ENCODE measurements at places on chromosomes 7 and 10.

DNA sequence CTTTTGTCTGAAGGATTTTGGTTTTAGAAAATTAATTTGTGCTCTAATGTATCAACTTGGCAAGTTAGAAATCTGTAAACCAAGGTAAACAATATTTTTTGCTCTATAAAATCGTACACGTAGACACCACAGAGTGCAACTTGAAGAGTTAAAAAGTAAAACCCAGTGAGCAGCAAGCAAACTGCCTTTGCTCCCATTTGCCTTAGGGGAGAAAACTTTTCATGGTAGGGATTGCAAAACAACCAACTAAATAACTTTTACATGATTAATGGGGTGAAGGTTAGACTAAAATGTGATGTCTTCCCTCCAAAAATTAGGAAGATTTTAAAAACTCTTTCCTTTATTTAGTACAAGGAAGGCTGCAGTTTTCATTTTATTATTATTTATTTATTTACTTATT, 224.2 kb upstream of the LYZL1 start:
- no peak for DNase-seq

DNA sequence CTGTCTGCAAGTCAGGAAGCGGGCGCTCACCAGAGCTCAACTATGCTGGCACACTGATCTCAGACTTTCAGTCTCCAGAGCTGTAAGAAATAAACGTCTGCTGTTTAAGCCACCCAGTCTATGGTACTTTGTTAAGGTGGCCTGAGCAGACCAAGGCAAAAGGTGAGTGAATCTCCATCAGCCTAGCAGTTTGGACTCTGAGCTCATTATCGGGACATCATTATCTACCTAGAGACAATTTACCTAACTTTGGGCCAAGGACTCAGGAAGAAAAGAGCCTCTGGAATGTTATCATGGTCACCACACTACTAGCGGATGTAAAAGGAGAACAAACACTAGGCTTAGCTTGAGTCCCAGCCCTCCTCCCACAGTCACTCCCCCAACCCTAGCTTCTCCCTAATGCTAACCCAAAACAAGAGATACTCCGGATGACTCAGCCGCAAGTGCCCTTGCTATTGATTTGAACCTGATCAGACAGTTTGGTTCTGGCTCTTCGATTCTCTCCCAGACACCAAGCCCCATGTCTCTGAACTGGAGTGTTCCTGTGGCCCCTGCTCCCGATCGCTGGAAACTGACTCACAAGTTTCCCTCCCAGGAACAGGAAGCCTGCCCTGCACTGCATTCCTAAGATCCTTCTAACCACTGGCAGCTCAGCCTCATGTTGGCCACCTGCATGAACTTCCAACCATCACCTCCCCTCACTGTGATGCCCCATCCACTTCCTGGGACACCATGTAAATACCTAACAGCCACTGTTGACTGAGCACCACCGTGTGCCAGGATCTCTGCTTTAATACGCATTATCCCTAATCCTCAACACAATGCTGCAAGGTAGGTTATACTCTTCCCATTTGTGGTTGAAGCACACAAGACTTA, 34.5 kb downstream of the CREB3L2 start:
- no peak for DNase-seq

DNA sequence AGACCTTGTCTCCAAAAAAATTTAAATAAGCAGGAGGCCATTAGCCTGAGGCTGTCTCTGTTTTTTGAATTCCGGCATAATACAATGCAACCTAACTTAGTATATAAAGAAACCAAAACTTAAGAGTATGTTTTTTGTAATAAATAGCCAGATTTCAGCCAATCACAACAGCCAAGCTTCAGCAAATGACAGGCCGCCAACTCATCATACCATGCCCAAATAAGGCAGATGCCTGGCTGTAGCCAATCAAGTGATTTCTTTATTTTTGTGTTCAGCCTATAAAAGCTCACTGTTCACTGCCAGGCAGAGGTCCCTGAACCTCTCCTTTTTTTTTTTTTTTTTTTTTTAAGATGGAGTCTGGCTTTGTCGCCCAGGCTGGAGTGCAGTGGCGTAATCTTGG, 12.7 kb upstream of the PURB start:
- DNase-seq = no peak

DNA sequence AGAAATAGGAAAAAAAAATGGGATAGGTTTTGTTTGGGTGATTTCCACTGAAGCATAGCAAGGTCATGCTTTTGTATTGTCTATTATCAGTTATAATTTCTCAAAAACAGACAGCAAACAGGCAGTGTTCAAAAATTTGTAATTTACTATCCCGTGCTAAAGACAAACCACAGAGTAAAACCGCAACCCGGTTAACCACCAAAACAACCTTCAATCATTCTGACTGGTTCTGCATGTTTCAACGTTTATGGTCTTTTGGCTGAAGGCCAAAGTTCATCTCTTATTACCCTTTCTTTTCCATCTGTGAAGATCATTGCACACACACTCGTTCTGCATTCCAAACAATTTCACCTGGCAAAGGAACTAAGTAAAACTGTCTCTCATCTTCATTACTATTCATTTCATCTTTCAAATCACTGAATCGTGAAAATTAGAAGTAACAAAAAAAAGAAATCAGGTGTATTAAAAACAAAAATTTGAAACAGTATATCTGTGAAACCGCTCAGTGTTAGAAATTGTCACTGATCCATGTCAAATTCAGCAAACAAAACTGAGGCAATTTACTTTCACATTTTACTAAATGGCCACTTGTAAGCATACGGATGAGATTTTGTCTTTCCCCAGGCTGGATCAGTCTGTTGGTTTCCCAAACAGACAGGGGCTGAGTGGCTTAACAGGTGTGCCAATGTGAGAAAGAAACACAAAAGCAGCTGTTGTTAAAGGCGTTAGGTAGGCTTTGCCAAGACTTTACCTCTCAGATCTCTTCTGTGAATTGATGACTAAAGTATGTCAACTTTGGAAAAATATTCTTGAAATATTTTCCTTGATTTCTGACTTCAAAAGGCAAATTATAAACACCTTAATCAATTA, 539.6 kb downstream of the CNTNAP2 start:
- DNase-seq = no peak

DNA sequence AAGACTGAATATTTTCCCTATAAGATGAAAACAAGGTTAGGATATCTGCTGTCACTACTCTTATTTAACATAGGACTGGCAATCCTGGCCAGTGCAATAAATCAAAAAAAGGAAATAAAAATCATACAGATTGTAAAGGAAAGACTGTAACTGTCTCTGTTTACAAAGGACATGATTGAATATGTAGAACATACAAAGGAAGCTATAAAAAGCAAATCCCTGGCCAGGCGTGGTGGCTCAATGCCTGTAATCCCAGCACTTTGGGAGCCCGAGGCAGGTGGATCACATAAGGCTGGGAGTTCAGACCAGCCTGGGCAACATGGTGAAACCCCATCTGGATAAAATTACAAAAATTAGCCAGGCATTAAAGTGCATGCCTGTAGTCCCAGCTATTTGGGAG, 15.8 kb downstream of the ZNF485 start:
- DNase-seq = no peak

- no peak for DNase-seq
Measured at GRCh38 chr10:70757856-70758255, 27.3 kb downstream of the TBATA start.

- DNase-seq = no peak
Measured at GRCh38 chr7:134414109-134414508, 44.8 kb downstream of the AKR1B1 start.

DNA sequence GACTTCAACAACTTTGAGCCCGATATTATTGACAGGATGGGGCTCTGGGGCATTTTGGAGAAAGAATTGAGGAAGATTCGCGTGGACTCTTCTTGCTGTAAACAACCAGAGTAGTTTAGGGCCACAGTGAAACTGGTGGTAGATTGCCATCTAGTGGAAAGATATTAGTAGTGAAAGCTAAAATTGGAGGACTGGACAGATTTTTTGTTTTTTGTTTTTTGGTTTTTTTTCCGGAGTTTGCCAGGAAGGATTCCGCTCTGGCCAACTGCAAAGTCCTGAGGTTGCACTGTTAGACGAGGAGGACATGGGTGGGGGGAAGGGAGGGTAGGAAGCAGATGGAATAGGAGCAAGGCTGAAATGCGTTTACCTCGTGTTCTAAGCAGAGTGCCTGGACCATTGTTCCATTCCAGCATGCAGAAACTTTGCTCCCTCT, 11.7 kb downstream of the NOBOX start:
- no peak for DNase-seq

DNA sequence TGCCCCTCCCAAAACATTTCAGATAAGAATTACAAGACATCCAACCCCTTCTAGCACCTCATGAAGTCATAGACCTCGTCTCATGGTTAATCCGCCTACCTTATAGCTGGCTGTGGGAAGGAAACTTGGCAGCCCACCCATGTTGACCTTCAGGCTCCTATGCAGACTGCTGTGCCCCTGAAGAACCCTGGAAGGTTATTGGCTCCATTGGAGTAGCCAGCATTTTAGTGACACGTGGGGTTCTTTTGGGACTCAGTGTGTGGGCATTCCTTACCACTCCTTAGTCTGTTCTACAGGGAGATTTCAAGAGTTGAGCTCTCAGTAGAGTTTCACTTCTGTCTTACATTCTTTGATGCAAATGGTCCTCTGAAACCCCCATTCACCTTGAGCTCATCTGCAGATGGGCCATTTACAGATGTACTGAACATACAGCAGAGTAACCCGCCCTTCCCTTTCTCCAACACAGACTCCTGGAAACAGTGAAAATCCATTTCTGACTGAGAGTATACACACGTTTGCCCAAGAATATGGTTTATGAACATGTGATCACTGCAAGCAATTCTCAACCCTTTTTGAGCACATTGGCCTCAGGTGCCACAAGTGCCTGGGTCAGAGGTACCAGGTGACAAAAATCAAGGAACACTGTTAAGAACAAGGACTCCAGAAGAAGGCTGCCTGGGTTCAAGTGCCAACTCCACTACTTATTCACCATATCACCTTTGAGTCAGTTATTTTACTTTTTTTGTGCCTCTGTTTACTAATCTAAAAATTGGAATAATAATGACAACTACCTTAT, 54.0 kb upstream of the HECW1 start:
- no peak for DNase-seq

- DNase-seq = no peak
Measured at GRCh38 chr10:19998482-19998881, 182.2 kb downstream of the PLXDC2 start.

DNA sequence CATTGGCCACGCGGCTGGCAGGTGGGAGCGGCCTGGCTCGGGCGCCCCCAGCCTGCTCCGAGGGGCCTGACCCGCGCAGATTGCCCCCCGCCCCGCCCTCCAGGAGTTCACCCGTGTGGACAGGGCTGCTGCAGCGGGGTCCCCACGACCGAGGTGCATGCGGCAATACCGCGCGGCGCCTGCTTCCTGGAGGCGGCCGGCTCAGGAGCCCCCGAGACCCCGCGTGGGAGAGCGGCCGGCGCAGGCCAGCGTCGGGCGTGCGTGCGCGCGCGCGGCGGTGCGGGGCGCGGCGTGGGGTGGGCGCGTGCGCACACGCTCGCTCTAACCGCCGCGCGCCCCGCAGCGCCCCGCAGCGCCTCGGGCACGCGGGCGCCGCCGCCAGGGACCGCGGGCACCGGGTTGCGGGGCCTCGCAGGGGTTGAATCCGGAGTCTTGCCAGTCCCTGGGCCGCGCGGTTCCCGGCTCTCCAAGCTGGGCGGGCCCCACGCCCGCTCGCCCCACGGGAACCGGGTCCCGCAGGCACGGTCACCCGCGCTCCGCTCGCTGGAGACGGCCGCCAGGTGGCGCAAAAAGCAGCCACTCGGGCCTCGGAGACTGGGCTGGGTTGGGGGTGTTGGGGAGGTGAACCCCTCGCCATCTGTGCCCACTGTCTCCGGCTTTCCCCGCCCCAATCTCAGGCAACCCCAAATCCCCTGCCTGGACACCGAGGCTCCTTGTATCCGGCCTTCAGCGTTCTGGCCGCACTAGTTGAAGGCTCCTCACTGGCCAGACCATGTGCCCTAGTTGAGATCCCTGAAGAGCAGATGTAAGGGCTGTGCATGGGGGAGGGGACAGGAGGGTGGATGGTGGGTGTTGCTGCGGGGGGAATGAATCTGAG, 1.3 kb upstream of the ACHE start:
- DNase-seq = peak; percentile 57

DNA sequence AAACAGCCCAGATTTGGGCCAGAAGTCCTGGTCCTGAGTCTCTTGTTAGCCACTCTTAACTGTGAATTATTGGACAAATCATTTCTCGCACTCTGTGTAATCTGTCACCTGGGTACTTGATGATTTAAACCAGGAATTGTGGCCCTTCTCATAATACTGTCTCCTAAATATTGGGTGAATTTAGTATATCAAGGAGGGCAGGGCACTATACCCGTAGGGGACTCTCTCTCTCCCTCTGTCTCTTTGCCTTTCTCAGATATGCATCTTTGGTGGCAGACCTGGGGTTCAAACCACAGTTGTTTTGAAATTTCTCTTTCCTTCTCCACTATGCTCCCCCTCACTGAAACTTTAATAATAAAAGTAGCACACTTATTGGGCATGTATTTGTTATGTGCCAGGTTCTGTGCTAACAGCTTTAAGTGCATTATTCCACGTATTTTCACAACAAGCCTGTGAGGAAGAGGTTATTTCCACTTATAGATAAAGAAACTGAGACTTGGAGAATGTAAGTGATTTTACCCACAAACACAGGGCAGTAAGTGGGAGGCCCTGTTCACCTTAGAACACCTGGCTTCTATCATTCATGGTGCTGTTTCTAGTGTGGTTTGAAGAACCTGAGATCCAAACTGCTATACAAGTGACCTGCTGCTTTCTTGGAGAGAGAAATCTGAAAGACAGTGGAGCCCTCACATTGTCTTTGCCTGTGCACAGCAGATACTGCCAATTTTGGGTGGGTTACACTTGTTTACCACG, 11.8 kb downstream of the FAS start:
- no peak for DNase-seq

DNA sequence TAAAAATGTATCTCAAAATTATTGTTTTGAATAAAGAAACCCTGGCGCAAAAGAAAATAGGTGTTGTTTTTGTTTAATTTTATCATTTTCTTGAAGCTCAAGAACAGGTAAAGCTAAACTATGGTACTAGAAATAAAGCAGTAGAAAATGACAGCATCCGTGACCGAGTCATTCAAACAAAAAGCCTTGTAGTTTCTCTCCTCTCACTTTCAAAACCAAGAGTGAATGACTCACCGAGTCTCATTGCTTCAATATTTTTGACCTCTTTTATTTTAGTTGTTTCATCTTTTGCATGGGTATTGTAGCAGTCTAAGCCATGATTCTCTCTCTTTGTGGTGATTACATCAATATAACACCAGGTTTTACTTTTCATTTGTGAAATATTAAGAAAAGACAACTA, 396.5 kb downstream of the POM121L12 start:
- DNase-seq = no peak

- DNase-seq = no peak
Measured at GRCh38 chr7:12297283-12298108, 86.4 kb downstream of the TMEM106B start.

GRCh38 chr7:151091003-151091402, 4.7 kb downstream of the AGAP3 start:
- no peak for DNase-seq
